ENCODE measurements at places on chromosomes 11 and 22.
A peak's percentile ranks its signal among the peaks of the same experiment; 100 is the strongest.

- DNase-seq = no peak
Measured at GRCh38 chr11:117734601-117735024, 62.4 kb downstream of the DSCAML1 start.

- DNase-seq = no peak
Measured at GRCh38 chr22:36938028-36938425, 24.6 kb downstream of the CSF2RB start.

DNA sequence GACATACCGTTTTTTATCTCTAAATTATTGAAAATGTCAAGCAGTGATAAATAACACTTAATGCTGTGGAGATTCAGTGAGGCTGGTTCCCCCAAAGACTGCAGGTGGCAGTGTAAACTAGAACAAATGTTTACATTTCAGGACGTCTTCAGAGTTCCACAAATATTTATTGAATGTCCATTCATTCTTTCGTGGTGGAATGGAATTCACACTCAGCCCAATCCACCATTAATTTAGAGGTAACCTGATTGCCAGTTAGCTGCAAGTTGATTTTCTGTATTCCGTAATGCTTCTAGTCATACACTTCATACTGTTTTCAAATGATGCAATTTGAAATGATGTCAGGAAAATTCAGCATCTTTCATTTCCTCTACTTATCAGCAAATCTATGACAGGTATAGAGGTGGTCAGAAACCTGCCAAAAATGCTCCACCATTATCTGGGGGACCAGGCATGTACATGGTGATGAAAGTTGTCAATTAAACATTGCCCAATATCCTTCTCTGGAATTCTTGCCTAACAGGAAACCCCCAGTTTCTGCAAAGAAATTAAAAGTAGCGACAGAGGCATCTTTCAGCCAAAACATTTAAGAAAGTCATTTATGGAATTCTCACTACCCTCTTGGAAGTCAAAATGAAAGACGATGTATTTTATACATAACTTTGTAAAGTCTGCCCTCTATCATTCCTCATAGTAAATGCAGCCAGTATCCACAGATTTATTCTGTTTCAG, 94.3 kb upstream of the BMAL1 start:
- DNase-seq = no peak

DNA sequence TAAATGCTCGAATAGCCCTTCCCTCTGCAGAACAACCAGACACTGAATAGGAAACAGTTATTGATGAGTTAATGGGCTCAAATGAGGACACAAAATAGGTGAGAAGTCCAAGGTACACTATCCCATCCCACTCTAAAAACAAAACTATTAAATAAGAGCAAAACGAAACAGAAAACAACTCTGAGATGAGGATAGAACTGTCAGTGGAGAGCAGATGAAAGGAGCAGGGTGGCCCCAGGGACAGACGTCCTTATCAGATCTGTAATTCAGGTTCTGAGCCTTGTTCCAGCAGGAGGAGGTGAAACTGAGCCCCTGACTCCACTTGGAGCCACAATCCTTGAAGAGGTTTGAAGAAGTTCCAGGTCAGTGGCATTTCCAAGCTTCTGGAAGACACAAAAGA, 8.5 kb upstream of the SNX19 start:
- DNase-seq = no peak

GRCh38 chr11:120136356-120136755, 1.6 kb downstream of the TRIM29 start:
- DNase-seq = no peak

GRCh38 chr11:133929401-133930052, 27.2 kb downstream of the IGSF9B start:
- DNase-seq = no peak

DNA sequence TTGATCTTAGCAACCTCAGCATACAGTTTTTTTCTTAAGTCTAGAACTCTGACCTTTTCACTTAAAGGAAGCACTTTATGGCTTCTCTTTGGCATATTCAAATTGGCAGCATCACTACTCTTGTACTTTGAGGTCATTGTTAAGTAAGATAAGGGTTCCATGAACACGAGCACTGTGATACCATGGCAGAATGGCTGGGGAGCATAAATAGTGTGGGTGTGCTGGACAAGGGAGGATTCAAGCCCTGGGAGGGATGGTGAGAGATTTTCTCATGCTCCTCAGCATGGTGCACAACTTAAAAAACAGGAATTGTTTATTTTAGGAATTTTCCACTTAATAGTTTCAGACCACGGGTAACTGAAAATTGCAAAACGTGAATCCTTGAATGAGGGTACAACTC, 111.4 kb downstream of the ATXN10 start:
- DNase-seq = no peak

DNA sequence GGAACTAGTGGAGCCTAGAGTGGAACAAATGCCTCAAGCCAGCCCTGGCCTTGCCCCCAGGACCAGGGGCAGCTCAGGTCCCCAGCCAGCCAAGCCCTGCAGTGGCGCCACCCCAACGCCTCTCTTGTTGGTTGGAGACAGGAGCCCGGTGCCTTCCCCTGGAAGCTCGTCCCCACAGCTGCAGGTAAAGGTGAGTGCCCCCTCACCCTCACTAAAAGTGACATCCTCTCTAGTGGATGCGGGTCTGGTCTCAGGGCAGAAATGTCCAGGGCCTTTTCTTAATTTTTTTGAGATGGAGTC, 21.5 kb downstream of the MICALL1 start:
- DNase-seq = no peak

- DNase-seq = no peak
Measured at GRCh38 chr11:13450832-13451397, 12.1 kb downstream of the BTBD10 start.

DNA sequence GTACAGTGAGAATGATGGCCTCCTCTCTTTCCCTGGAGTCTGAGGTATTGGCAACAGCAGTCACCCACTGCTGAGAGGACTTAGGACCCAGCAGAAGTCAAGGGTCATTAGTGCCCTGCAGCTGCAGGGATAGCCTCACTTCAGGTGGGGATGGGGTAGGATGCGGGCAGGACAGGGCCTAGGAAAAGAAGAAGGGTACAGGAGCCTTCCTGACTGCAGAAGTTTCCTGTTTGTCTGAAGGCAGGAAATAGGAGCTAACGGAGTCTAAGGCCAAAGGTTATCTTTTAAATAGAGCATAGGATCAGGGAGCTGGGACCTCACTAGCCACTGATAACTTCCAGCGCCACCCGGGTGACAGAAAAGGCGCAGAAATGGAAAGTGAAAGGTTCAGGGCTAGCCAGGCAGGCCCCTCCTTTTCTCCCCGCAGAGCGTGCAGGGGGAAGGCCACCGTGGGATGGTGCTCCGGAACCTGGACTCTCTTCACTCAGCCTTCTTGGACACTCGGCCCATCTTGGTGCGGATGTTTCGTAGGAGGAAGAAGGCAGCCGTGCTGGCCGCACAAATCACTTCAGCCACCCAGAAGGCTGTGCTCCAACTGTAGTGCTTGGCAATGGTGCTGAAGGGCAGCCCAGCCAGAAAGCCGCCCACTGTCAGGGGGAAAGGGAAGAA, 6.0 kb downstream of the TRAPPC4 start:
- no peak for DNase-seq

GRCh38 chr11:210122-210802, 2.8 kb downstream of the RIC8A start:
- no peak for DNase-seq

DNA sequence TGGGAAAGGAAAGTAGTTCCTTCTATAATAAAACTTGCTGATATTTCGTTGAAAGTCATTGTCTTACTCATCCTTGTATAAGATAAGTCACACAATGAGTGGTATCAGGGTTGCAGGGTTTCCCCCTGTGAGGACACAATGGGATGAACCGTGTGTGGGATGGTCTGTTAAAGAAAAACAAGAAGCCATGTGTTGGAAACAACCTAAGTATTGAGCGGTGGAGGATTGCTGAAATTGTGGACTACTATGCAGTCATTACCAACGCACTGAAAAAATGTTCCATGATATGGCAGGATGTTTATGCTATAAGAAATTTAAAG, 28.6 kb downstream of the PTPRJ start:
- no peak for DNase-seq

DNA sequence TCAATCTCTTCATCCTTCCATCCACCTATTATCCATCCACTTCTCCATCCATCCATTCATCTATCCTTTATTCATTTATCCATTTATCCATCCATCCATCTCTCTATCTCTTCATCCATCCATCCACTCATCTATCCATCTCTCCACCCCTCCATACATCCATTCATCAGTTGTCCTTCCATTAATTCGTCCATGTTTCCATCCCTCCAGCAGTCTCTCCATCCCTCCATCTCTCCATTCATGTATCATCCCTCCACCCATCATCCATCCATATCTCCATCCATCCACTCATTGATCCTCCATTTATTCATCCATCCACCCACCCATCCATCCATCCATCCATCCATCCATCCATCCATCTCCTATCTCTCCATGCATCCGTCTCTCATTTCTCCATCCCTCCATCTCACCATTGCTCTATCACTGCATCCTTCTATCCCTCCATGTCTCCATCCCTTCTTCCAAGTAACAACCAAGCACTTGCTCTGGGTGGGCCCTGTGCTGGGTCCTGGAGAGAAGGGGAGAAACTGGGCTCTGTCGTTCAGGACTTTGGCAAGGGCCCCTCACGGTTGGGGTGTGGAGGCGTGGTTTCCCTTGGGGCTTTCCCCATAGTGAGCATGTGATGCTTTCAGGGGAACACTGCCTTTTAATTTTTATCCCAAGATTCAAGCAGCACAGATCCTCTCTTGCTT, 43.3 kb downstream of the SMIM38 start:
- no peak for DNase-seq

GRCh38 chr11:105738986-105739795, 129.3 kb downstream of the GRIA4 start:
- no peak for DNase-seq

DNA sequence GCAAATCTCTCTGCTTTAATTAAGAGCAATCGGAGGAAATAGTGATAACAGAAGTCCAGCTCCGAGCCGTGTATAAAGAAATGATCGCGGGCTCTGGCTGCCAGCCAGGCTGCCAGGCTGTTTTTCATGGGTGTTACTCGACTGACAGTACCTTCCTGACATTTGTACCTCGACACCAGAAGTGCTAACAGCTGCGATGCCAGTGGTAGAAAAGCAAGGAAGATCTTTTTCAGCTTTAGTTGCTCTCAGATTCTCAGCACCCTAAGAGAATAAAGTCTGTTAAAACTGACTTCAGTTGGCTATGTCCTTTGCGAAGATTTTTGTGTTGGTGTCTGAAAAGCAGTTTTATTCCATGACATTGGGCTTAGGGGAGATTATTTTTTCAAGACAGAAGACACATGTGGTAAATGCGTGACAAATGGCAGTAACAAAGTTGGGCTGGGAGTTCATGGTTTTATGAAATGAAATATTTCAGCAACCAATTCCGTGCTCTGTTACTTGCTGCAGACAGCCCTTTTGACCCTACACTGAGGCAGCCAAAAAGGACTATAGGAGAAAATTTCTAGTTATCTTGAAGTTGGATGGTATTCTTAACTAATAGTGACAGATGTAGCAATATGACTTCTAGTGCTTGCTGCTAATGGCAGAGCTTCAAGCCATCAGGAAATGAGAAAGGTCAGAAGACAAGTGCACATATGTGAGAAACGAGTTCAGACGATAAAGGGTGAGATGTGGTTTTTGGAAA, 296.2 kb downstream of the CNTN5 start:
- no peak for DNase-seq

- DNase-seq = no peak
Measured at GRCh38 chr11:133990501-133990900, 33.7 kb upstream of the IGSF9B start.

DNA sequence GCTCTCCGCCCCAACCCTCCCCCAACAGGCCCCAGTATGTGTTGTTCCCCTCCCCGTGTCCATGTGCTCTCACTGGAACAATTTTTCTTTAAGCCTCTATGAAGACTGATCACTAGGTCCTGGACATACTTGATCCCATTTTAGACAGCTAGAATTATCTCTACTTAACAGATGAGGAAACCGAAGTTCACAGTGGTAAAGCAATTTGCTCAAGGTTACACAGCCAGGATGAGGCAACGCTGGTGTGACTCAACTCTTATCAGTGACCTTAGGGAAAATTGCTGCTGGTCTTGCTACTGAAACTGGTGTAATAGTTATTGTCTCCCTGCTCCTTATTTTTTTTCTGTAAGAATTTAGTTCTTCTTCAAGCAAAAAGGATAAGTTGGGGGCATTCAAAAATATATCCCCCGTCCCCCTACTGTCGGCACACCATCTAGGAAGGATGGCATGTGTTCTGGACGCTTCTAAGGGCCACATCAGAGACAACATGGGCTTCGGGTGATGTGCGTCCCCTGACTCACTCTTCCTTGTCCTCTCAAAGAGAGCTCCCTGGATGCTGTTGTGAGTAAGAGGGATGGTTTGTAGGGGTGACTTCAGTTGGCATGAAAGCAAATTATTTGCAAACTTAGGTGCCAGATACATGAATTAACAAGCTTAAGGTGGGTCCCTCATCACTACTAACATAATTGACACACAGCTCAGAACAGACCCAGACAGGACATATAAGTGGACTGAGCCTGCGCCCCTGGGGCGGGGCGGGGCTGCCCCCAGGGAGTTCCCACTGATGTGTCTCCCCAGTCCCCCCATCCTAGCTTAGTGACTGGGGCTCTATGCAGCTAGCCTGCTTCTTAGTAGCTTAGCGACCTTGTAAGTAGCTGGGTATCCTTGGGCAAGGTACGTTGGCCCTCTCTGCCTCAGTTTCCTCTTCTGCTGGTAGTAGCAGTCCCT, 23.6 kb upstream of the ALX4 start:
- no peak for DNase-seq

- peak; percentile 61 for DNase-seq
Measured at GRCh38 chr22:44455151-44455962, 42.7 kb downstream of the RTL6 start.

- no peak for DNase-seq
Measured at GRCh38 chr11:46930089-46930488, 6.5 kb upstream of the CSTPP1 start.

DNA sequence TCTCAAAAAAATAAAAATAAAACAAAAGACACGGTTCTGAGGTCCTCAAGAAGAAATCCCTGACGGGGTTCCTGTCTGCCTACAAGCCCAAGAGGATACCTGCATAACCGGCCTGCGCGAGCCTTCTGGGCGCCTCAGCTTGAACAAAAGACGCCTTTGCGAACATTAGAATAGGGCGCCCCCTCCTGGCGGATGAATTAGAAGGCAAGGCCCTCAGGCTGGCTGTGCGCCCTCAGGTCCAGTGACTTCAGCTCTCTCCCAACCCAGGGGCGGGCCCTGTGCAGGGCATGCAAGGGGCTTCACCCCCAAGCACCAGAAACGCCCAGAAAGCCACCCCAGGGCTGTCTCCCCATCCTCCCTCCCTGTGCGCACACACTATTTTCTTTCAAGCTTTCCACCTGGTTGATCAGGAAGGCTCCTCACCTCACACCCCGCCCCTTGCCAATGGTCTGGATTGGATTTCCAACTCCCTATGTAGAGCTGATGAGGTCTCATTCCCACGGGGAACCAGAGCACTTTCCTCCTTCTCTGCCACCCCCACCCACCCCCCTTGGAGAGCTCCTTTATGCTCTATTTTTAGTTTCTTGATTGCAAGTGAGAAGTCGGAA, 273.3 kb downstream of the BUD13 start:
- no peak for DNase-seq

All from effector memory CD8-positive, alpha-beta T cell (primary cell).